CD4-positive, alpha-beta T cell treated with Interleukin-17A for 1 hour (primary cell): ENCODE measurements at places on chromosomes 16 and 17.

GRCh38 chr17:55120651-55121050, 144.1 kb upstream of the HLF start:
- DNase-seq, result no peak

DNA sequence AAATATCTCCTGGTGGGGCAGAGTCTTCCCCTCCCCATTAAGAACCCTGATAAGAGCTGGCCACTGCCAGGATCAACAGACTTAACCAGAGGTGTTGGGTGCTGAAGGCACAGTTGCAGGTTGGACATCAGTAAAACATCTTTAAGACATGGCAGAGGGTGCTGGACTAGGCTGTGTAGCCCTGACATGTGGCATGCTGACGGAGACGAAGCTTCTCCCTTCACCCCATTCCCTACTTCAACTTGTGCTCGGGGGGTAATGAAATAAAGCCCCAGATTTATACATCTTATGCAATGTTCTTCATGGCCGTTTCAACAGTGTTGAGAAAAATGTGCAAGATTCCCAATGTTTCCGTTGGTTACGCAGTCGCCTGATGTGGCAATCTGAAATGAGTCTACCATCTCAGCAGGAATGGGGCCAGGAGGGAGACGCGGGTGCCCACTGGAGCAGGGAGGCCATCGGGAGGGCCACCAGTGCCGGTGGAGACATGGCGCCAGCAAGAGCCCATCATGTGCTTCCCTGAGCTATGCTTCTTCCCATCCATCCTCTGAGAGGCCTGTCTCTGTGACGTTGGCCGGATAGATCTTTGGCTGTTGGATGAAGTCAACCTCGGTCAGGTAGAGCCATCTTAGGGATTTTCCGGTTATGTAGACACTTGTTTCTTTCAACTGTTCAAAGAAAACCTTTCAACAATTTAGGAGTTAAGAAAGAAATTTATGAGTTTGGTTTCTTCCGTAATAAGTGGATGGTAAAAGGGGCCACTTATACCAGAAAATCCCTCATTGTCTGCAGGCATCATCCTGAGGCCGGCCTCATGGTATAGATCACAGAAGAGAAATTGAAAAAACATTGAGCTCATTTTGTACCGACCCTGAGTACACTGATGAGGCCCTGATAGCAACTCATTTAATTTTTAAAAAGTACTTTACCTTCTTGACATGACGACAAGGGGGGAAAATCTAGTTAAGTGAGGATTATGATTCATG, 6.4 kb downstream of the IRF8 start:
- no peak for DNase-seq

DNA sequence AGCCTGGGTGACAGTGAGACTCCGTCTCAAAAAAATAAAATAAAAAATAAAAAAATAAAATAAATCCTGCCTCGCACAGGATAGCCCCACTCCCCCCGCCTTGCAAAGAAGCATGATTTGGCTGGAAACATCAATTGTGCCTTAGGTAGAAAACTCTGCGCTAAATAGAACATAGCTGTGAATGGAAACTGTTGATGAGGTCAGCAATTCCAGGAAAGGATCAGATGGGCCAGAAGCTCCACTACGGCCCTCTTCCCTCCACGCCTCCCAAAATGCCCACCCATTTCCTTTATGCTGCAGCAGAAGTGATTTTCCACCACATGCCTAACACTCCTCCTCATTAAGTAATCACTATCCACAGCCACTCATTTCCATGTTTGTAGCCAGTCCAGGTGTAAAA, 473.4 kb downstream of the XYLT1 start:
- DNase-seq, result no peak

GRCh38 chr17:3985846-3986245, 21.6 kb upstream of the ATP2A3 start:
- DNase-seq, result no peak

- DNase-seq, result peak; percentile 66
These were observed 55.9 kb downstream of the MYO18A start for GRCh38 chr17:29124135-29124924.

GRCh38 chr17:78709119-78709681, 72.9 kb downstream of the CYTH1 start:
- peak; percentile 30 for DNase-seq

GRCh38 chr17:4162321-4162720, 19.3 kb downstream of the CYB5D2 start:
- no peak for DNase-seq
